Activated naive CD4-positive, alpha-beta T cell treated with anti-CD3 and anti-CD28 coated beads, Interleukin-2, amount 50 U/mL, for 72 hours (primary cell): ENCODE measurements at places on chromosomes 3 and 15. TPM values are rescaled to one million over a fixed set of nuclear protein-coding genes. Genes with fewer than 3 reads are reported as not detected.

SELENOT gene
- 84.6 TPM for total RNA-seq

PIERCE2 gene
- total RNA-seq = not detected

APOD gene
- total RNA-seq = 0.54 TPM

TRIM59 gene
- total RNA-seq = 28.7 TPM

GRCh38 chr3:41960826-41961750 is 815 bp downstream of the ULK4 start:
- DNase-seq = peak; percentile 48

- no peak for DNase-seq
Observed at GRCh38 chr3:151584566-151584965, 123.7 kb upstream of the IGSF10 start.

DNA sequence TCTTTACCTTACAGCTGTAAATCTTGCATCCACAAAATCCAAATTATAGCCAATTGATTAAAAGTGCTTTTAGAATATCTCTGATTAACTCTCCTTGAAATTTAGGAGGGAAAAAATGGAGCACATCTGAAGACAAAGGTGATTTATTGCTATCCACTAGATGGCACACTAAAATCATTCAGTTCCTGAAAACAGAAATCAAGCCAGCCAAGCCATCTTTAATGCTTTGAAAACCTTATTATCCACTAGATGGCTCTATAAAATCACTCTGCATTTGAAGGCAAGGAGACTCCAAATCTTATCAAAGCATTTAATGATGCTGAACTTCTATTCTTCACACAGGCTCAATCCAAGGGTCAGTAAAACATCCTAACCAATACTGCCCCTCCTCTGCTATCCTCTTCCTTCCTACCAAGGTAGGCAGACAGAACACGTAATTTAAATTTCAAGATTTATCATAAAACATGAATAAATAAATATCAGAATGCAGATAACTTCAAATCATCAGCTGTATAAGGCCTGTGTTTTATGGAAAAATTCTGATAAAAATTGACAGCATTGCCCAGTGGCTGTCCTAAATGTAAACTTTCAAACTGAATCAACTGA is 48.4 kb downstream of the GOLIM4 start:
- no peak for DNase-seq

PATL2 gene
- total RNA-seq = 12.4 TPM

DNA sequence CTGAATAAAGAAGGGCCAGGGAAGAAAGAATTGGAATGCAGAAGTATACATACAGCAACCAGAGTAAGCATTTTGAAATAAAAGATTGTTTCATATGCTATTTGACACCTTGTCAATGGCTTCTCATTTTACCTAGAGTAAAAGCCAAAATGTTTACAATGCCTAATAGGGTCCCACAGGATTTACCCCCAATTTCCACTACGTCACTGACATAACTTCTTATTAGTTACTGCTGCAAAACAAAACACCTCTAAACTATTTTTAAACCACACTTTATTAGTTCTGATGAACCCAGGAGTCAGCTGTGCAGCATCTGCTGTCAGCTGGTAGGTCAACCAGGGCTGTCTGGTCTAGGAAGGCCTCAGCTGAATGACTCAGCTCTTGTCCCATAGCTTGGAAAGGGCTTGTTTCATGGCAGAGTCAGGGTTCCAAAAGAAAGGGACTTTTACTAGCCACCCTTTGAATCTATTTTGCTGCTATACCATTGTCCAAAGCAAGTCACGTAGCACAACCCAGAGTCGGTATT is 945.1 kb downstream of the EPHA3 start:
- DNase-seq = no peak

TUBGCP4 gene
- total RNA-seq = 40.1 TPM

GRCh38 chr3:177602601-177603147 is 405.4 kb upstream of the TBL1XR1 start:
- no peak for DNase-seq

GRCh38 chr3:186532598-186533072 is 11.5 kb downstream of the CRYGS start:
- no peak for DNase-seq

DUOXA2 gene
- not detected for total RNA-seq

- DNase-seq = no peak
Observed at GRCh38 chr3:167151636-167152035, 228.5 kb downstream of the ZBBX start.

DNA sequence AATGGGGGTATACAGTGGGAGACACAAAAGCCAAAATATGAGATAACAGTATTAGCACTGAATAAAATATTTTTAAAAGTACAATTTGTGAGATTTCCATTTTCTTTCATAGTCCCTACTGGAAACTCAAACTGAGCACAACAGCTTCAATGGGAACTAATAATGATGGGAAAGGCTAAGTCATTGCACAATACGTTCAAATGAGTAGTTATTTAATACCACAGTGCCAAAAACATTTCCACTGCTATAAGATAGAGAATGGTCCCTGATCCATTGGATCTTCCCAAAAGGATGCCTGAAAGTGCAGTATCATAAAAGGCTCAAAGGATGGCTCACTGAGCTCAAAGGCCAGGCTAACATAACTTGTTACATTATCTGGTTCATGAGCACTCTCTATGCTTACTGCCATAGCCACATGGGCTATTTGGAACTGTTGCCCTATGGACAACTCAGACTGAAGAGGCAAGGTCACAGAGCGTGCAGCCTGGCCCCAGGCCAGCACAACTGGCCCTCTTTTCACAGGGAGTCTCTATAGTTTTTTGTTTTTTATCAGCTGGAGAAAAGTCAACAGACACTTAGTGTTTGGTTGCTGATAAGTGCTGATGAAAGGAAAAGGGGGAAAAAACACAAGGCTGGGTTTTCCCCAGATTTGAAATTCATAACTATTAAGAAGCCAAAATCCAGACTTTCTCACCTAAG is 54.1 kb upstream of the PPIB start:
- no peak for DNase-seq

WDR76 gene
- 124 TPM for total RNA-seq

DNA sequence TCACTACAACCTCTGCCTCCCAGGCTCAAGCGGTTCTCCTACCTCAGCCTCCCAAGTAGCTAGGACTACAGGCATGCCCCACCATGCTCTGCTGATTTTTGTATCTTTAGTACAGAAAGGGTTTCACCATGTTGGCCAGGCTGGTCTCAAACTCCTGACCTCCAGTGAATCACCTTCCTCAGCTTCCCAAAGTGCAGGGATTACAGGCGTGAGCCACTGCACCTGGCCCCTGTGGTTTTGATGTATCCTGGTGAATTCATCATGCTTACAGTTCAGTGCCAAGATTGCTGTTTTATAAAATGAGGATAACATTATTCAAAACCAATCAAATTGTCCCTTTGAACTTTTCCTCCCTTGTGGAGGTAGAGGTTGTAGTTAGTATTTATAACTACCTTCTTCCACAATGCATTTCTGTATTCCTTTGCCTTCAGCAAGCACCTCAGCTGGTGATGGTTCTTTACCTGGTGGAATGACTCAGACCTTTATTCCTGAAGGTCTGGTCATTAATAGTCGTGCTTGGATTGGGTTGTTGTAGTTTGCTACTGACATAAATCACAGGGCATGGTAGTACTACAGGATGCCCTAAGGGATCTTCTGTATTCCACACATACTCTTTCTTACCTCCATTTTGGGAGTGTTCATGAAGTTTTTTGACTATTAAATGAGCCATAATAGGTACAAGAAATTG is 76.9 kb downstream of the UBP1 start:
- no peak for DNase-seq

DNA sequence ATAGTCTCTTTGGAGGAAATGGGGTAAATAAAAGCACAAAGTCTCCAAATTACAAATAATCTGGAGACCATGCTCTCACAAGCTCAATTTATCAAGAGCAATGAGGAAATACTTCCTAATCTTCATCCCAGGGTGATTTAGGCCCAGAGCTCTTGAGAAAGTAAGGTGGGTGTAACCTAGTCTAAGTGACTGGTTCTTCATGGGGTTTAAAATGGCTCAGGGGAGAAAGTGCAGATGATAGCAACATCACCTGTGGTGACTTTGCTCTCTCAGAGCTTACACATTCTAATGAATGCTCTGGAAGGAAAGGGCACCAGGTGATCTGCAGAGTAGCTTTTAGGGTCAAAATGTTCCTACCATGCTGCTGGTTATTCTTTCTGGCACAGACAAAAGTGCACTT is 118.4 kb upstream of the TP63 start:
- no peak for DNase-seq

CLN6 gene
- total RNA-seq = 55.1 TPM

- DNase-seq = no peak
Observed at GRCh38 chr3:39379778-39380155, 3.4 kb upstream of the SLC25A38 start.

- DNase-seq = no peak
Observed at GRCh38 chr3:117633207-117633606, 923.6 kb downstream of the TUSC7 start.

DNA sequence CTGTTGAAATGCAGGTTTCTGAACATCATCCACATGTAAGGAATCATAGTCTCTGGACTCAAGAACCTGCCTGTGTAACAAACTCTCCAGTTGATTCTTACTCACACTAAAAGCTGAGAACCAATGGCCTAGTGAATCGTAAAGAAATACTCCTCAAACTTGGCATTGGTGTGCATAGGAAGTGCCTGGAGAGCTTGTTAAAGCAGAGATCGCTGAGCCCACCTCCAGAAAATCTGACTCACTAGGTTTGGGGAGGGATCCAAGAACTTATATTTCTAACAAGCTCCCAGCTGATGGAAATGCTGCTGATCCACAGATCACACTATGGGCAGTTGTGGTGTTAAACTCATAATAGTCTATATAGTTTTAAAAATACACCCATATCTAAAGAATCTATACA is 55.8 kb upstream of the LMCD1 start:
- DNase-seq = no peak

- DNase-seq = no peak
Observed at GRCh38 chr3:174859756-174860155, 622 bp downstream of the NAALADL2 start.

DNA sequence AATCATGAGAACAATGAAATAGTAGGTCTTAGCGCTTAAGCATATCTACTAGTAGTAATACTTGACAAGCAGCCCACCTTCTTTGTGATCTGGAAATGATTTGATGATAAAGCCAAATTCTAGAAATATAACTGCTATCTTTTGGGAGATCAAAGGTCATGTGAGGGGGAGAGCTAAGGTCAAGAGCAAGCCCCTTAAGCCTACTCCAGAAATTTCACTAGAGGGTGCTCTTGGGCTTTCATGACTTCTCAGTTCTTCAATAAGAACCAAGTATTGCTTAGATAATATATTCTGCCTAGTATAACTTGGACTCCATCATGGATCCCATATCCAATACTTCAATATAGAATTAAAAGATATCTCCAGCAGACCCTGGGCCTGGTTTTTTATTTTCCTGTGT is 319.6 kb downstream of the ZBTB20 start:
- no peak for DNase-seq
